ENCODE measurements at places on chromosomes 3 and 15.
A peak's percentile ranks its signal among the peaks of the same experiment; 100 is the strongest.

DNA sequence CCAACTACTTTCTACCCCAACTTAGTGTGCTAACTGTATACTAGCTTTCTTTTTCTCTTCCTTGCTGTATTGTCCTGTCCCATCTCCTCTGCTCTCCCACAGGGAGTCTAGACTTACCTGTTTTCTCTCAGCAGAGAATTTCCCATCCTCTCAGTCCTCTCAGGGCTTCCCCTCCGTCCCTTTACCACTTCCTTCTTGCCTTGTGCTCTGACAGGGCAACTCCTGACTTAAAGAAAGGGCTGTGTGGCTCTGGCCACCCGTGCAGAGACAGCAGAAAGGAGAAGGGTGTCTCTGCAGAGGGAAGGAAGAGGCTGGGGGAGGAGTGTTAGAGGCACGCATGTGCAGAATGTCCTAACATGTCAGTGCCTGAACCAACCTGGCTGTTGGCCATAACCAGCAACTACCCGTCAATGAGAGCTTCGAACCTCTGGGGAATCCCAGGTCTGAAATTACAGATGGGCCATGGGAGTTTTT is at the start of gene GCSAM:
GCSAM (minus strand) TSS at position 274 of the 474 bp plus-strand sequence; CDS start at position 146, 128 bp downstream.
- peak; percentile 73 for DNase-seq

GRCh38 chr3:12442654-12443501 is 41.4 kb upstream of the TSEN2 start:
- DNase-seq: no peak

DNA sequence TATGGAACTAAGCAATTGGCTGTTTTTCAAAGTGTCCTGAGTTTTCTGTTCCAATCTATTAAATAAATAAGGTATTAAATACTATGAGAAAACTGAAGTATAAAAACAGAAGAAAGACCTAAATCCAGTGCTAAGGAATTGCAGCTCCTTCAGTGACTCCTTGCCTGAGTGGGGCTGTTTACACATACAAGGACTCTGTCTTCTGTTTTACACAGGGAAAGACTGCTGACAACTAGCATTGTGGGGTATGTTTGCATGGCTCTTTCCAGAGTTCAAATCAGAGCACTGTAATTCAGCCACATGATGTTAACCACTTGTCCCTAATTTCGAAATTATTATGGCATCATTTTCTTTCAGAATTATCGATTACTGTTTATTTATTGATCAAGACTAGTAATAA is 31.3 kb upstream of the MEIS2 start:
- no peak for DNase-seq

DNA sequence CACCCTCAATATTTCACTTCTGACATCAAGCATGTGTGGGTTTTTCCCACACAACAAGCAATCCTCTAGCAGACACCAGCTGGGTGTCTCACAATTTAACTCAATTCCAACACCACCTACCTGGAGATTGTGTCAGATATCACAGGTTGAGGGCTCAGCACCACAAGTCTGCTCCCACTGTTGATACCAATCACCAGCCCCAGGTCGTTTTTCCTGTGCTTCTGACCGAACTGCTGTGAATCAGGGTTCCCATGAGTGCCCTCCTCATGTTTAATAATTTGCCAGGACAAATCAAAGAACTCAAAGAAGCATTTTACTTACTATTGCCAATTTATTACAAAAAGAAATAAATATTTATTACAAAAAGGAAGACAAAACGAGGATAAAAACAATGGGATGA is 25.0 kb upstream of the PRR20G start:
- no peak for DNase-seq

GRCh38 chr15:68113751-68114150 is 59.6 kb downstream of the PIAS1 start:
- DNase-seq: no peak

DNA sequence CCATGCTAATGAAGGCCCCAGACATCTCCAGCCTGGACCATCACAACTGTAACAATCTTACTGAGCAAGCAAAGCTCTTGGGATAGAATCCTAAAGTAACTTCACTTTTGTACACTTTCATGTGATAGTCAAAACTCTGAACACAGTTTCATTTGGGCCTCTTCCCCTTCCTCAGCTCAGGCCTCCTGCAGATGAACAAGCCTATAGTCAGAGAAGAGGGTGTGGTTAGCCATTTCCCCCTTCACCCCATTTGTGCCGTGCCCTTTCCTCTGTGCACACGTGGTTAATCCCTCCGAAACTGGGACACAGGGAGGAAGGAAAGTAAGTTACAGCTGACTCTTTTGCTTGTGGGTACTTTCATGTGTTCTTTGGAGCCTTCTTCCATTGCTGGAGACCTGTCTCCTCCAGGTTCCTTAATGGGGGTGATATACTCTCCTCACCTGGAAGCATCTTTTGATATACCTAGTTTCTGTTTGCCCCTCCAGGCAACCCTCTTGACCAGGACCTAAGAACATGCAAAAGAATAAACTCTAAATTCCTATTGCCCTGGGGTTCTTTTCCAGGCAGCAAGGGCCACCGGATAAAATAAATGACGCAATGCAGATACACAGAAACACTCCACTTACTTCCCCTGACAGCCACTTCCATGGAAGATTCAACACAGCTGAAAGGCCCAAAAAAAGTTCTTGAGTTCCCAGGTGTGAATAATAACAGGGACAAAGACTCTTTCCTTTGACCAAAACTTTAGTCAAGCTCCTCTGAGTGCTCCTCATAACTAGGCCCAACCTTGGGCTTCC is 29.6 kb upstream of the CSTA start:
- DNase-seq: peak; percentile 5

DNA sequence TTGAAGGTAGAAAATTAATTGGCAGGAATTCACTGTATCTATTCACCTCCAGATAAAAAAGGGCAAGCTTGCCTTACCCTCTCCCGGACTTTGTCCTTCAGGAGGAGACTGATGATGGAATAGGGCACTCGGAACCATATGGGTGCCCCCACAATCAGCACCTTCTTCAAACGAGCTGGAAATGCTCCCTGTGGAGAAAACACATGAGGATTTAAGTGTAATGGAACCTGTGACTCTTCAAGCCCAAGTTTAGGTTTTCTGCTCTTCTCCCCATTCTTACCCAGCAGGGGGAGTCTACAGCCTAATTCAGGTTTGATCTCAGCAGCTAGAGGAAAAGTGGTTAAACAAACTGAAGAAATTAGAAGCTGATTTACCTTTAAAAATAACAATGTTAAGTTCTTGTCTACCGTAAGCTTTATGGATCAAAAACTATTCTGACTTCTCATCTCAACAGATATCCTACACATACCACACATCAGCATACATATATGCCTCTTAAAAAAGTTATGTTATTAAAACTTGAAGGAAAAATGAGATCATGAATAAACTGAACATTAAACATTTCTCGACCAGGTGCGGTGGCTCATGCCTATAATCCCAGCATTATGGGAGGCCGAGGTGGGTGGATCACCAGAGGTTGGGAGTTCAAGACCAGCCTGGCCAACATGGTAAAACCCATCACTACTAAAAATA is 57.5 kb upstream of the SIN3A start:
- peak; percentile 38 for DNase-seq

DNA sequence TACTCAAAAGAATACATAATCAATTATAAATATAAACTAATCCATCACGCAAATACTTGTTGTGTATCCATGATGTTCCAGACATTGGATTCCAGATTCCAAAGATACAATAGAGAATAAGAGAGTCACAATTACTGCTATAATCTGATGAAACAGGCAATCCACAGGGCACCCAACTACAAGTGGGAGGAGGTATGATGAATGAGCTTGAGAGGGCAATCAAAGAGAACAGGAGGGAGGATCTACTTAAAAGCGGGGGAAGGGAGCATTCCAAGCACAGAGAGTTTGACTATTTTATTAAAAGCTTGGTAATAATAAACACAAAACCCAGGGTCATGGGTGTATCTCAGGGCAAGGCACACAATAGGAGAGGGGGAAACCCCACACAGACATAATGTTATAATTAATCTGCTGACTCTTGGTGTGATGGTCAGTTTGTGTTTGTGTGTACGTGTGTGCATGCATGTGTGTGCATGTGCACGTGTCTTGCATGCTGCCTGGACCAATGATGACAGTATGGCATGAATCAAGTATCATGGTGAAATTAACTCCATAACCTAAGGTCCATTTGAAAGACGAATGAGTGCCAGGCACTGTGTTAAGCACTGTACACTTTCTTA is 325.4 kb upstream of the WNT5A start:
- no peak for DNase-seq

DNA sequence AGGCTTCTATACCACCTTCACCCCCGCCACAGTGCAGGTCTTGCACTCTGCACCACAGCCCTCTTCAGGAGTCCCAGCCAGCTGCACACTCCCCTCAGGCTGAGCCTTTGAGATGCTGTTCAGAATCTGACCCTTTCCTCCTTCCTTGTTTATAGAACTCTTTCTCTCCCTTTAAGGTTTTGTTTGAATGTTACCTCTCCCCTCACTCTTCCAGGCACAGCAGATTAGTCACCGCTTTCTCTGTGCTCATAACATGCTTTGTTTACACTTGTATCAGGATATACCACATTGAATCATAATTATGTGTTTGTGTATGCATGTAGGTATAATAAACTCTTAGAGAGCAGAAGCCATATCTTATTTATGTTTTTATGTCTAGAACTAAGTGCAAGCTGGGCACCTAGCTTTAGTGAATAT is 168.4 kb upstream of the BCL6 start:
- DNase-seq: no peak

GRCh38 chr3:111616417-111617105 is 21.4 kb upstream of the ZBED2 start:
- peak; percentile 75 for DNase-seq

DNA sequence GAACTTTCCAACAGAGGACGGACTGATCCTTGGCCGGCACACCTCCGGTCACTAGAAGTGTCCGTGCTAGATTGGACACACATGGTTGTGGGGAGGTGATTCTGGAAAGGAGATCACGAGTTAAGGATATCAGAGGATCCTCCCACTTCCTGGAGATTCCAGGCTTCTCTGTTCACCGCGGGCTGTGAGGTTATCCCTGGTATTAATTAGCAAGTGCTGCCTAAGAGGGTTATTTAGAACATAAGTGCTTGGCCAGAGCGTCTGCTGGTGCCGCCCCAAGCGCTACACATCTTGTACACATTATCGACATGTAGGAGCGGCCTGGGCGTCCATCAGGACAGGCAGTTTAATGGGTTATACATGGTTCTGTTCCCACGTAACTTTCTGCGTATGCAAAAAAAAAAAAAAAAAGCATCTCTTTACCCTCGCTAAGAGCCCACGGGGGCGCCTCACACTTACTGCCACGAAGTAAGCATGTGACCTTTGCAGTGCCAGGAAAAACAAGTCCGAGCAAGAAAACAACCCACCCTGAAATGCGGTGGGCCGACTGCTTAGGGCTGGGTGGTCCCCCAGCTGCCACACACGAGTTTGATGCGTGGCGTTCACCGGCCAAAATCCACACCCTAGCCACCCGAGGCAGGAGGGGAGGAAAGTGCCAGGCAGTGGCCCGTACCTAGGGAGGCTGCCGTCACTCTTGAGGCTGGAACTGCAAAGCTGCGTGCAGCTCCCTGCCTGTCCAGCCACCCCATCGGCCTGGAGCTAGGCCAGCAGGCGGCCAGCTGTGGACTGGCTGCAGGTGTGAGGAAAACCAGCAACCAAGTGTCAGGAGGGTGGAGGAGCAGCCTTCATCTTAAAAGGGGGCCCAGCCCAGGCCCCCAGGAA is 78.0 kb downstream of the CPN2 start:
- DNase-seq: no peak

DNA sequence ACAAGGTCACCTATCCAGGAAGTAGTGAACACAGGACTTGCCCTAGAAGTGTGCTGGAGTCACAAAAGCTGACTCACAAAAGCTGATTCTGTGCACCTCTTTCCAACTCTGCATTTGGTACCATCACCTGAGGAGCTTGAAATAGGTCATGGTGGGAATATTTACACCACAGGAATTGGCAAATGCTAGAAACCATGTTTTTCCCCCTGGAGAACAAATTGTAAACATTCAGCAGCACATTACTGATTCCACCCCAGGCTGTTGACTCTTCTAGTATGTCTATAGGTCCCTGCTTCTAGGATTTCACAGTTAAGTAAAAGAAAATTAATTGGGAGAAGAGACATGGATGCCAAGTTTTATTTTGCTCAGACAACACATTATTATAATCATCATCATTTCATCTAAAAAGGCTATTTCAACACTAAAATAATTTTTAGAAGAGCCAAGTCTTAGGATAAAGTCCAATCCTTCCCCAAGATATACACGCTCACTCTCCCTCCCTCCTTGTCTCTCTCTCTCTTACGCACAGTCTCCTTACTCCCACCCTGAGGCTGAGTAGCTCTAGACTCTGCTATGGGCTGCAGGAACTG is 24.7 kb downstream of the CACNA2D2 start:
- no peak for DNase-seq

GRCh38 chr3:128702391-128702790 is 23.6 kb upstream of the RAB7A start:
- DNase-seq: no peak

- DNase-seq: no peak
Measured at GRCh38 chr3:30492322-30493192, 113.8 kb upstream of the TGFBR2 start.

- no peak for DNase-seq
Measured at GRCh38 chr3:41503998-41504623, 304.8 kb downstream of the CTNNB1 start.

- no peak for DNase-seq
Measured at GRCh38 chr3:45785605-45786150, 10.7 kb downstream of the SLC6A20 start.

- peak; percentile 51 for DNase-seq
Measured at GRCh38 chr15:31393444-31394091, 66.9 kb downstream of the KLF13 start.

DNA sequence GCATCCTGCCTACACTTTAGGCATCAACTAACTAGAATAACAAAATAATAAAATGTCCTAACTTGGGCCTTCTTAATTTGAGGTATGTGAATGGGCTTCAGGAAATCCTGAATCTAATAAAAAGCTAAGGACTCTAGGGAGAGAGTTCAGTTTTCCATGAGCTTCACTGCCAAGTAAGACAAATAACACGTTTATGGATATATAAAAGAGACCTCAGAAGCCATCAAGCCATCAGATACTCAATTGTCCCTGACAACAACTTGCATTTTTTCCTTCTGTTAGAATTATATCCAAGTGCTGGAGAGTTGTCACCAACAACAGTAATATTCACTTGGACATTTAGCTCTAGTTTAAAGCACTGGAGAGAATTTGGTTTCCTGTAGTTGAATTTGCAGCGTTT is 102.4 kb upstream of the IGSF10 start:
- no peak for DNase-seq

DNA sequence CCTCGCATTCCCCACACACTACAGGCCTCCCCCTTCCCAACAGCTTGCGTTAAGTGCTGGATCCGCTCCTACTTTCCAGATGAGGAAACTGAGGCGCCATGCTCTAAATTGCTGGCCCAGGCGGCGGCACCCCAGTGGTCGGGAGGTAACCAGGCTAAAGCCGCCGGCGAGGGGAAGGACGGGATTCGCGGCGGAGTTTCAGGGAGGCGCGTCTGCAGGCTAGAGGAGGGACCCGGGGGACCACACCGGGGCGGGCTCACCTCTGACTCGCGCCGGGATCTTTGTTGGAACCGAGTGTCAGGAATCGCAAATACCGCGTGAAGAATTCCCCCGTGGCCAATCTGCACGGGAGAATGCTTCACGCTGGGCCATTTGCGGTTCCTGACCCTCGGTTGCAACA is 24.6 kb upstream of the PTPN23 start:
- no peak for DNase-seq

- no peak for DNase-seq
Measured at GRCh38 chr3:53142986-53143385, 12.8 kb upstream of the RFT1 start.

GRCh38 chr3:72634128-72634527 is 214.1 kb downstream of the SHQ1 start:
- no peak for DNase-seq
